Mesendoderm (in vitro differentiated cells): ENCODE measurements at places on chromosomes 11 and 22.

- DNase-seq = peak; percentile 44
- H3K4me1 ChIP-seq = no peaks in the 10 kb centered on the region
- H3K27me3 ChIP-seq = no peaks in the 10 kb centered on the region
- no peak overlapping the region for H3K4me3 ChIP-seq
- no peak overlapping the region for H3K27ac ChIP-seq
These were observed 3.5 kb upstream of the ACAT1 start for GRCh38 chr11:108117746-108118371.

DNA sequence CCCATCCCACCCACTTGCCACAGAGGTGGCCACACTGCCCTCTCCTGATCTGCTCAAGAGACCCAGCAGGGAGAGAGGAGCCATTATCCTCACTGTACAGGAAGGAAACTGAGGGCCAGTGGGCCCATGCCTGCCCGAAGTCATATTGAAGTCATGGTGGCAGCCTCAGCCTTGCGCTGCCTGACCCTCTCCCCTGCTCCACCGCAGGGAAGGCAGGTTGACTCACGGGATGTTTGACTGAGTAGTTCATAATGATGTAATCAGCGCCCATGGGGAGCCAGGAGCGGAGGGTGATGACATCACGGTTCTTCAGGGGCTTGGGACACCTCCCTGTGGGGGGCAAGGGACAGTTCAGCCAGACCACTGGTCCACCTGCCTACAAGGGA lies 6.1 kb upstream of the ARAP1 start:
- no peak overlapping the region for H3K4me3 ChIP-seq
- H3K4me1 ChIP-seq = no peaks in the 10 kb centered on the region
- no peaks in the 10 kb centered on the region for H3K36me3 ChIP-seq

GRCh38 chr11:32030875-32031503 lies 59.9 kb upstream of the RCN1 start:
- H3K4me3 ChIP-seq = no peak overlapping the region
- no peak overlapping the region for H3K27ac ChIP-seq
- DNase-seq = no peak
- no peaks in the 10 kb centered on the region for H3K36me3 ChIP-seq

DNA sequence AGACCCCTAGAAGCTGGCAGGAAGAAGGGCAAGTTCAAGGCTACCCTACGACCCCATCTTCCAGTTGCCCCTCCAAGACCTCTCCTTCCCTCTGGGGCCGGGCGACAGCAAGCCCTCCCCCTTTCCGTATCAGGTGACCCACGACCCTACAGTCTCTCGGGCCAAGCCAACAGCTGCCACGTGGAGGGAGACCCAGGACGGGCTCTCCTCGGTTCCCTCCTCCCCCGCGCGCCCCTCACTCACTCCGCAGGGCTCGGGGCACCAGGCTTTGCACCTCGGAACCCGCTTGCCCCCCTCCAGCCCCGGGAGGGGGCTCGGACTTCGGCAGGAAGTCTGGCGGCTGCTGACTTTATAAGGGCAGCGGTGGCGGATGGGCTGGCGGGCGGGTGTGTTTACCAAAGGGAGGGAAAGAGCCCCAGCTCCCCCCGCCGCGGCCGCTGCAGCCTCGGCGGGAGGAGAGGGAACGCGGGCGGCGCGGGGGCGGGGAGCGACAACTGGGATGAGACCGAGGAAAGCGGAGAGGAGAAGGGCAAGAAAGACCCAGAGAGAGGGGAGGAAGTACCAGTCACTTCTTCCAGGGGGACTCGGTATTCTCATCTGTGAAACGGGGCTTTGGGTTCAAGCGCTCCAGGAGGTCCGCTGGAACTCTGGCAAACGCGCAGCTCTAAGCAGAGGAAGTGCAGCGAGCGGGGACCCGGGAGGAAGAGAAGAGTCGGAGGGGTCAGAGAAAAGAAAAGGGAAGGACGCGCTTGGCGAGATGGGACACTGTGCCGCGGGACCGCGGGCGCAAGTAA lies 767 bp downstream of the SLC43A1 start:
- H3K27ac ChIP-seq = no peak overlapping the region
- H3K36me3 ChIP-seq = no peaks in the 10 kb centered on the region
- peak overlapping the region; percentile 76 for H3K4me3 ChIP-seq
- H3K4me1 ChIP-seq = no peaks in the 10 kb centered on the region
- peak; percentile 70 for DNase-seq

GRCh38 chr22:44398856-44399837 lies 86.4 kb upstream of the SHISAL1 start:
- H3K4me3 ChIP-seq = no peak overlapping the region
- DNase-seq = no peak
- no peaks in the 10 kb centered on the region for H3K27me3 ChIP-seq
- H3K36me3 ChIP-seq = no peaks in the 10 kb centered on the region
- H3K4me1 ChIP-seq = no peaks in the 10 kb centered on the region

DNA sequence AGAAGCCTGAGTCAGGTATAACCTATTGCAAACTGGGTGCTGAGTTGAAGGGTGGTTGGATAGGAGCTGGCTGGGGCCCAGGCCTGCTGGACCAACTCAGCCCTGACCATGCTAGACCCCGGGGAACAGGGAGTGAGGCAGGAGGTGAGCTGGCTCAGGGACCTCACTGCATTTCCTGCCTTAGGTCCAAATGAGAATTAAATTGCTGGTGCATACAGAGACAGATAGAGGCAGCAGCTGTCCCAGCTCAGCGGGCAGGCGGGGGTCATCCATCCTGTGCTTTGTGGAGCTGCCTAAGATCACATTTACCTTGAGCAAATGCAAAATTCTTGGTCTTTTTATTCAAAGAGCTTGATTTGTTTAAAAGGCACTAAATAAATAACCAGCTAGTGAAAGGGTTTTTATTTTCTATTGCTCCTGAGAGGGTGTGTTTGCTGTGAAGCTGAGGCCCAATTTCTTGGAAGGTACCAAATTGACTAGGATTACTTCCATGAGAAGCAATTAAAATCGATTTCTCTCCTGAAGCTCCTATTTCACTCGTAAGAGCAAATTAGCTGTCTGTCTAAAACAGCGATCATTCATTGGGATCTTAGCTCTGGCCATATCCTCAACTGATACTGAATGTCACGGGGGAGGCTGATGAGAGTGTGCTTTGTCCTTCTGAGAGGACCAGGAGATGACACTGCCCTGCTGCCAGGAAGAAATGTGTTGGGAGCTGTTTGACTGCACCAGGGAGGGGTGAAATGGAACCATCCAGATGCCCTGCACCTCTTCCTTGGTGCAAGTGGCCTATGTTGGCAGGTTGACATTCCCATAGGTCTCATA lies 24.9 kb downstream of the USH1C start:
- no peaks in the 10 kb centered on the region for H3K4me1 ChIP-seq
- no peak overlapping the region for H3K4me3 ChIP-seq
- H3K36me3 ChIP-seq = no peaks in the 10 kb centered on the region
- no peak for DNase-seq
- H3K27ac ChIP-seq = no peak overlapping the region

DNA sequence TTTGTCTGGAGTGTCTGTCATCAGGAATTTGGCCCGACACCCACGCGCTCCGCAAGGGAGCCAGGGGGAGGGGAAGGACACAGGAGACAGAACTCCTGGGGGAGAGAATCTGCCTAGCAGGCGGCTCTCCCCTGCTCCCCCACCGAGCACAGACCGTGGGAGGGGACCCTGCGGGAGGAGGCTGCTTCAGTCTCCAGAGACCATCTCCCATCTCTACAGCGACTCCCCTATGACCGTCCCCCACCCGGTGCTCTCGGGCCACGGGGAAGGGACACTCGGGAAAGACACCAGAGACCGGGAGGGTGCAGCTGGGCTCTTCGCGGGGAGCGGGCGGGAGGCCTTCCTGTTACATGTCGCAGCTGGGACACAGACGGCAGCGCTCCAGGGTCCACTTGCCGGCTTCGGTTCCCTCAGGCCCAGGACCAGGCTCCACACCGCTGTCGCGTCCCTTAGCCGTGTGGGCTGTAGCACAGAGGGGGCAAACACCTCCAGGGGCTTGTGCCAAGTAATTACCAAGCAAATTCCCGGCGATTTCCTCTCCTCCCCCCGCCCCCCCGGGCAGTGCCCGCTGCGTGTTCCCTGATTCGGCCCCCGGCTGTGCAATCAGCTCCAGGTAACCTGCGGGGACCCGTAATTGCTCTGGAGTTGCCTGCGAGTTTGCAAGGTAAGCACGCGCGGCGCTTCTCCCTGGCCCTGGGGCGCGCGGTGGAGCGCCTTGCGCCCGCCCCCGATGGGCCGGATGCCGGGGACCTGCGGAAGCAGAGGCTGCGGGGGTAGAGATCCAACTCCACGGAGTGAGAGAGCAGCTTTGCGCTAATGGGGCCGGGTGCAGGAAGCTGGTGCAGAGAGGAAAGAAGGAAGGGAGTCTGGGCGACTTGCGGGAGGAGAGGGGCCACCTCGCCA lies 155.1 kb upstream of the CADM1 start:
- peaks cover 9% of the 10 kb centered on the region for H3K27me3 ChIP-seq
- H3K27ac ChIP-seq = no peak overlapping the region
- peak; percentile 42 for DNase-seq

GRCh38 chr22:42716649-42717127 lies 4.0 kb downstream of the A4GALT start:
- no peak for DNase-seq
- no peaks in the 10 kb centered on the region for H3K36me3 ChIP-seq
- H3K4me3 ChIP-seq = no peak overlapping the region
- no peaks in the 10 kb centered on the region for H3K4me1 ChIP-seq

GRCh38 chr11:61325649-61326414 lies 7.1 kb downstream of the DDB1 start:
- H3K27ac ChIP-seq = no peak overlapping the region
- no peak for DNase-seq
- H3K27me3 ChIP-seq = no peaks in the 10 kb centered on the region
- peaks cover 23% of the 10 kb centered on the region for H3K36me3 ChIP-seq
- no peak overlapping the region for H3K4me3 ChIP-seq
